ENCODE measurements at places on chromosomes 13 and 19.

DNA sequence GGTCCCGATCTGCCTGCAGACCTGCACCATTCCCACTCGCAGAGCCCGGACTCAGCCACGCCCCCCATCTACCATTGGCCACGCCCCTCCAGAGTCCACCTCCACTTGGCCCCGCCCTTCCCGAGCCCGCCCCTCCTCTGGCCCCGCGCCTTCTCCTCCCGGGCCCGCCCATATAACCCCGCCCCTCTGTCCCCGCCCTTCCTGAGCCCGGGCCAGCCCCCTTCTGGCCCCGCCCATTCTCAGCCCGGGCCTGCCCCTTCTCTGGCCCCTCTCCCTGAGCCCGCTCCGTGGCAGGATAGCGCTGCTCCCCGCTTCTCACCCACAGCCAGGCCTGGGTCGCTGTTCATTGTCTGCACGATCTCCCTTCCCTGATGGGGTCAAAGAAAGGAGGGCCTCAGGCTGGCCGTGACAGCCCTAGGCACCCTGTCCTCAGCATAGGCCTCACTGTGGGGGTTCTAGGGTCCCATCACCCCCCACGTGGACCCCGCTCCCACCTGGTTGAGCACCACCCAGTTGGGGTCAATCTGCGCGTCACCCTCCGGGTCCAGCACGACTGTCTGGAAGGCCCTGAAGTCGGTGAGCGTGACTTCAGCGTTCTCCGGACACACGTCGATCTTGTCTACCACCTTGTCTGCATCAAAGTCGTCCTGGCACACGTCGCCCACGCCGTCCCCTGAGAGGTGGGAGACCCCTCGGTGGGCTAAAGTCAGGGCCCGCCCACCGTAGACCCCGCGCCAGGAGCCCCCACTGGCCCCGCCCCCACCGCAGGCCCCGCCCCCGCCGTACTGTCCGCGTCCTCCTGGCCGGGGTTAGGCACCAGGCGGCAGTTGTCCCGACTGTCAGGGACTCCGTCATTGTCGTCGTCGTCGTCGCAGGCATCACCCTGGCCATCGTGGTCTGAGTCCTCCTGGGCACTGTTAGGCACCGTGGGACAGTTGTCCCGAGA, 5.7 kb downstream of the COMP start:
- peak; percentile 80 for ATAC-seq

DNA sequence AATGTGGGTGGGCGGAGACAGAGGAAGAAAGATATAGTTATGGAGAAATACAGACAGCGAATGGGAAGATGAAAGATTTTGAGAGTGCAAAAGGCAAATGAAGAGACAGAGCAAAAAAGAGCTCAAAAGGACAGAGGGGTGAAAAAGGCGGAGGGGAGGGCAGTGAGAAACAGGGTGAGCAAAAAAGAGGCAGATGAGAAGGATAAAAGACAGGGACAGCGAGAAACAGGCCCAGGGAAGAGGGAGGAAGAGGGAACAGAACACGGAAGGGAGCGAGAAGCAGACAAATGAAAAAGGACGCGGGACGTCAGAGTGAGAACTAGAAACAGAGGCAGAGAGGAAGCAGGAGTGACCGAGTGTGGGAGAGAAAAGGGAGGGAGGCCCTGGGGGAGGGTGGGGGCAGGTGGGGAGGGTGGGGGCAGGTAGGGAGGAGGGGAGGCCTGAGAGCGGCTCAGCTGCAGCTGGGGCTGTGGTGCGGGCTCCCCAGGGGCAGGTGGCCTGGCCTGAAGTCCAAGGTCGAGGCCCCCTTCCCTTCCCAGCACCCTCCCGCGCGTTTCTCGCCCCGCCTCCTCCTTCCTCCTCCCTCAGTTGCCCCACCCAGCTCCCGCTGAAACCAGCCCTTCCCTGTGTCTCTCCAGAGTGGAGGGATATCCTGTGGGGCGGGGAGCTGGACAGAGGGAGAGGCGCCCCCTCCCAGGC, 2.9 kb downstream of the KLK1 start:
- no peak for ATAC-seq

GRCh38 chr19:15412832-15413231, 6.0 kb downstream of the AKAP8L start:
- no peak for ATAC-seq

DNA sequence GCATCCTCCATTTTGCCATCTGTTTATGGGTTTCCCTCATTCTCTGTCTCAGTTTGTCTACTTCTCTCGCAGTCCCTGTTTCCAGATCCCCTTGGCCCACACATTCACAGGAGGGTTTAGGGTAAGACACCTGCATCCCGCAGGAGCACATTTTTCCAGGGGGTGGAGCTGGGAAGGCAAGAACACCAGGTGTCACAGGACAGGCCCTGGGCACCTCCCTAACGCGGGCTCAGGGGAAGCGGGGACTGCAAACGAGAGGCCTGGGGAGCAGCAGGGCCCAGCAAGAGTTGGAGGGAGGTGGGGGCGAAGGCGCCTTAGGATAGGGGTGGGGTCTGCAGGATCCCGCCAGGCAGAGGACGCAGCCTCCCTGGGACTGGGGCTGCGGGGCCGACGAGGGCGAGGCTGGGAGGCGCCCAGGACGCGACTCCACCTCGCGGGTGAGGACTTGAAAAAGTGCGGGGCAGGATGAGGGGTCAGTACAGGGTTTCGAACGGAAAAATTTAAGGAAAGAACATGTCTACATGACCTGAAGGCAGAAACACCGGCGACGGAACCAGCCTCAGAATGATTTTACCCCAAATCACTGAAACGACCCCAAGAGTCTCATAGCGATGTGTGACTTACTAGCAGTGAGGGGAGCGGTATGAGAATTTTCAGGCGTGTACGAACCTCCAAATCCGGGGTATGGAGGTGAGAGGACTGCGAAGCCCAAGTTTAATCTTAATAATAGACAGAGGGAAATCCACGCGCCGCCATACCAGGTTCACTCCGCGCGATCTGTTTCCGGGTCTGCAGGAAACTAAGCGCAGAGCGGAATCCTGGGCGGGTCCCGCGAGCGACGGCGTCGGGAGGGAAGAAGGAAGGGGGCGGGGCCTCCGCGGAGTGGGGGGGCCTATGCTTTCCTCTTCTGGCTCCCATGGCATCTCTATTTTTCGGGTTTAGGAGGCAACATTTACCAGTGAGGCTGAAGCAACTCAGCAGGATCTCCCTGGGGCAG, 7.1 kb upstream of the ERVV-2 start:
- no peak for ATAC-seq

- ATAC-seq: no peak
Observed at GRCh38 chr19:47002106-47002766, 17.4 kb upstream of the NPAS1 start.

GRCh38 chr19:45670670-45671453, 2.8 kb downstream of the GIPR start:
- ATAC-seq: no peak

DNA sequence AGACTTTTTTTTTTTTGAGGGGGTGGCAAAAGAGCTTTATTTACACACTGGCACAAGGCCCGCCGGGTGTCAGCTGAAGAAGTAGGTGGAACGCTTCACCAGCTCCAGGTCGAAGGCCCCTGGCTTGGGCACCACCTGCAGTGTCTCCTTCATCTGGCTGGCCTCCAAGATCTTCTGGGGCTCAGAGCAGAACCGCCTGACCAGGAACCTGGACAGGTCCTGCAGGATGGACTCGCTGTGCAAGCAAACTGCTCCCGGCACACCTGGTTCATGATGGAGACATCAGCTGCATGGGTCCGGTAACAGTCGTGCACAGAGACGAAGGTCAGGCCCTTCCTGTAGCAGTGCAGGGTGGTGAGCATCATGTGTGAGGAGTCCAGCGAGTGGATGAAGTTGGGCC, 4.4 kb upstream of the CYP4F2 start:
- no peak for ATAC-seq

DNA sequence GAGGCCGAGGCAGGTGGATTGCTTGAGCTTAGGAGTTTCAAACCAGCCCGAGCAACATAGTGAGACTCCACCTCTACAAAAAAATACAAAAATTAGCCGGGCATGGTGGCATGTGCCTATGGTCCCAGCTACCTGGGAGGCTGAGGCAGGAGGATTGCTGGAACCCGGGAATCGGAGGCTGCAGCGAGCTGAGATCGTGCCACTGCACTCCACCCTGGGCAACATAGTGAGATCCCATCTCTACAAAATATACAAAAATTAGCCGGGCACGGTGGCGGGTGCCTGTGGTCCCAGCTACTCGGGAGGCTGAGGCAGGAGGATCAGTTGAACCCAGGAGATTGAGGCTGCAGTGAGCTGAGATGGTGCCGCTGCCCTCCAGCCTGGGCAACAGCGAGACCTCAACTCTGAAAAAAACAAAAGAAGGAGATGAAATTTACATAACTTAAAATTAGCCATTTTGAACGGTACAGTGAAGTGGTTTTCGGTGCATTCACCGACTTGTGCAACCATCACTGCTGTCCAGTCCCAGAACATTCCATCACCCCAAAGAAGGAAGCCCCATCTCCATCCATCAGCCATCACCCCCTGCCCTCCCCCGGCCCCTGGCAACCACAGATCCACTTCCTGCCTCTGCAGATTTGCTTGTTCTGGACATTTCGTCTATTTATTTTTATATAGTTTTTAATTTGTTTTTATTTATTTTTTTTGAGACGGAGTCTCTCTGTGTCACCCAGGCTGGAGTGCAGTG, 1.6 kb upstream of the AZU1 start:
- no peak for ATAC-seq

DNA sequence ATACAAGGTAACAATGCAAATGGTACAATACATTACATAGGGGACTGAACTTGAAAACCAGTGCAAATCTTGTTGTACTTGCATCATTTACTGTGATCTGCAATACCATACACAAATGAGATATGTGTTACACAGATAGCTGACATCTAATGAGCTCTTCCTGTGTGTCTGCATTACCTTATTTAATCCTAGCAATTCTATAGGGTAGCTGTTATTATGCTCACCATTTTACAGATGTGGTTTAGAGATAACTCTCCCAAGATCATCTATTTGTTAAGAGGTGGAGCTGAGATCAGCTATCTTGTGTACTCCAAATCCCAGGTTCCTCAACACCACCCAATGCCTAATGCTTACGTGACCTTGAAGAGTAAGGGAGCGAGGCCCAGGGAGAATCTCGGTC, 21.4 kb upstream of the SERP2 start:
- no peak for ATAC-seq

DNA sequence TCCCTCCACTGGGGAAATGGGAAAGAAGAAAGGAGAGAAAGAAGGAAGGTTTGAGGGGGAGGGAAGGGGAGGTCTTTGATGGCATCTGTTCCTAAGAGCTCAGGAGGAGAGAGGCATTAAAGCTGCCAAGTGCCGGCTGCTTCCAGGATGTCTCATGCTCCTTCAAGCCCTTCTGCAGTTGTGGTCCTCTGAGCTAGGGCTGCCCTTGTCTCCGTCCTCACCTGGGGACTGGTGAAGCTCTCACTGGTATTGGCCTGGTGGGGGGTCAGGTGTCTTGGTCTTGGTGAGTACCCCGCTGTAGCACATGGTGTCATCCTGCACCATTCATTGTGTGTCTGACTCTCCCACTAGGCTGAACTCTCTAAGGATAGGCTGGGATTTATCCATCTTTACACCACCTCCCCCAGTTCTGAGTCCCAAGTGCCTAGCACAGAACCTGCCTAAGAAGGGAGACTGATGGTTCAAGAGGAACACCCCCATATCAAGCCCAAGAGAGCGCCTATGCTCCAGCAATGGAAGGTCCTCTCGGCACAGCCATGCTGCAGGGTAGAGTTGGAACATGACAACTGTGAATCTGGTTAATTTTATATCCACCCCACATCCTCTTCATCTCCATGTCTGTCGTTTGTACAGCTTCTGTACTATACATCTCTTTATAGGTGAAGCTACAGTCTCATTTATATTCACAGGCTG, 83.7 kb downstream of the AKAP11 start:
- no peak for ATAC-seq

- no peak for ATAC-seq
Observed at GRCh38 chr19:11382898-11383705, 1.0 kb downstream of the EPOR start.

DNA sequence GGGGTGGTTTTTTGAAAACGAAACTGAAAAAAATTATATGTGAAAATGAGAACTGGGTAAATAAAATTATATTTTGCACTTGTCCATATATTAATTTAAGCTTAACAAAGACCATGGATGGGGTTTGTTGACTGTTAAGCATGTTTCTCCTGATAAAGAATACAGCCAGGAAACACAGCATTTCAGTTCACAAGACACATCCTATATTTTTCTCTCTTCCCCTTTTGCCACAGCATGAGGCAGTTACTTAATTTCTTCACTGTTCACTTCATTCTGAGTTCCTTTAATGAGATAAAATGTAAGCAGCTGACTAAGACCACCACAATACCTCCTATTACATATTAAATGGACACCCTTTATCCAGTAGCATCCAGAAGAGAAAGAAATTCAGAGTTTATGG, 64.0 kb downstream of the RXFP2 start:
- no peak for ATAC-seq

- no peak for ATAC-seq
Observed at GRCh38 chr19:48507911-48508439, 3.7 kb downstream of the LMTK3 start.

GRCh38 chr13:20311596-20311995, 79.5 kb upstream of the GJB6 start:
- no peak for ATAC-seq

GRCh38 chr13:37417060-37417441, 181.5 kb downstream of the POSTN start:
- no peak for ATAC-seq

- no peak for ATAC-seq
Observed at GRCh38 chr13:113448545-113448884, 4.8 kb downstream of the ADPRHL1 start.

DNA sequence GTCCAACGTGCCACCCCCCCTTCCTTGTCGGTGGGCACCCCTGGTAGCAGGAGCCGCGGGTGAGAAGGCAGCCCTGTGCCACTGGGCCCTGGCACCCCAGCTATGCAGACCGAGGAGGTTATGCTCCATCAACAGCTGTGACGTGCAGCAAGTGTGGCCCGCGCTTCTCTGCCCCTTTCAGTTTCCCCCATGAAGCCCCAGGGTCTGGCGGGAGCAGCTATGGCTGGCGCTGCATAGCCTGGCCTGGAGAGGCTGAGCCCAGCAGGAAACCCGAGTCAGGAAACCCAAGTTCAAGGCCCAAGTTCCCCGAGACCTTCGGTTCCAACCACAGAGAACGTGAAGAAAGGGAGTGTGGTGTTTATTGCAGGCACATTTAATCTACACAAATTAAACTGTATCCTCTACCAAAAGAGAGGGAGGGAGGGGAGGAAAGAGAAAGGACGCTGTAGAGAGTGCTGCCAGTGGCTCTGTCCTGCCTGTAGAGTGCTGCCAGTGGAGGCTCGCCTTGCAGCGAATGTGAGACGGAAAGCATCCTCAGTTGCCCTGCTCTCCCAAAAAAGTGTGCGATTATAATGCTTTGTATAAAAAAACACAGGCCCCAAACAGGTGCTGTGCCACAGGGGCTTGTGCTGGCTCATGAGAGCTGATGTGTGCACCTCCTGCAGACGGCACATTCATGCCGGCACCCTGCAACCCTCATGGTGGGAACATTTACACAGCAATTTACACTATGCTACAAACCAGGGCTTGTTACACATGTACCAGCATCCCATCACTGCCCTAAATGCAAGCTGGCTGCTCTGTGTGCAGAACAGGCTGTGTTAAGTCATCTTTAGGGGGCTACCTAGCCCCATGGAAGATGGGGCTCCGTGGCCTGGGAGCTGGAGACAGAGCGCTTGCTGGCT, 16.3 kb downstream of the POP4 start:
- peak; percentile 15 for ATAC-seq
